ENCODE measurements at places on chromosomes 6 and 20.

GRCh38 chr6:164690702-164691500 is 618.5 kb downstream of the C6orf118 start:
- no peak for DNase-seq

- no peak for DNase-seq
Observed at GRCh38 chr6:3869284-3869631, 20.1 kb downstream of the FAM50B start.

GRCh38 chr6:105324386-105324950 is 78.4 kb downstream of the PREP start:
- DNase-seq: no peak

- no peak for DNase-seq
Observed at GRCh38 chr20:24648481-24648880, 179.1 kb downstream of the SYNDIG1 start.

GRCh38 chr20:58982406-58983114 is 1.5 kb downstream of the NELFCD start:
- DNase-seq: no peak

- no peak for DNase-seq
Observed at GRCh38 chr6:132413499-132413802, 12.2 kb upstream of the MOXD1 start.

- DNase-seq: no peak
Observed at GRCh38 chr20:15835811-15836210, 737.4 kb downstream of the KIF16B start.

DNA sequence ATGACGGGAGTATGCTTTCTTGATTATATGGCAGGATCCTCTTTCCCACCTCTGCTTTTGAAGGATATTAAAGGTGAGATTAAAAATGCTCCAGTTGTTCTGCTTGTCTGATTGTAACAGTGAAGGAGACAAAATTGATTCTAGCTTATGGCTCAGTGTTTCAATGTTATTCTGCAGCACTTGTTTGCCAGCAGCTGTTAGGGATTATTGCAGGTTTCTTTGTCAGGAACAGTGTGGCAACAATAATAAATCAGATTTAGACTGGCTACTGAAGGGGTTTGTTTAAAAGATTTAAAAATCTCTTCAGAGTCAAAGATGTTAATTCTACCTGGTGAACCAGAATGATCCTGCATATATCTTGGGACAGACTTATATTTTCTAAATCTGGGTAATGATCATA is 126.9 kb downstream of the LAMA2 start:
- no peak for DNase-seq

DNA sequence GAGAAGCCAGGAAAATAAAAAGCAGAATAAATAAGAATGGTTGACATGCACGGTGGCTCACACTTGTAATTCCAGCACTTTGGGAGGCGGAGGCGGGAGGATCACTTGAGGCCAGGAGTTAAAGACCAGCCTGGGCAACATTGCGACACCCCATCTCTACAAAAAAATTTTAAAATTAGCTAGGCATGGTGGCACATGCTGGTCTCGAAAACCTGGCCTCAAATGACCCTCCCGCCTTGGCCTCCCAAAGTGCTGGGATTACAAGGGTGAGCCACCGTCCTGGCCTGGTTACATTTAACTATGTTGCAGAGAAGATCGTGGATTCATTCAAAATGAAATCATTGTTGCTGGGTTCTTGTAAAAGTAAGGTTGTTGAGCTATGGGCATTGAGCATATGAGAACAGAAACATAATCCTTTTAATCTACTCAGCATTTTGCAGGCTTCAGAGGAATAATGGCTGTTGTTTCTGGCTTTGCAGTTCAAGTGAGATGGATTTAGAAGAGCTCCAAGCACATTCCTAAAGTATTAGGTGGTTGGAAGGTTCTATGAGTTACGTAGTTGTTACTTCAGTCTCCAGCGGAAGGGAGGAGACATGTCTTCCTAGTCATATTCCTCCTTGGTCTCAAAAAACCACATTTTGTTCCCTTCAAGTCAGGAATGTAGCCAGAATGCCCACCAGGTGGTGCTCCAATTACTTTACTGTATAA is 45.6 kb upstream of the RAB23 start:
- peak; percentile 7 for DNase-seq

DNA sequence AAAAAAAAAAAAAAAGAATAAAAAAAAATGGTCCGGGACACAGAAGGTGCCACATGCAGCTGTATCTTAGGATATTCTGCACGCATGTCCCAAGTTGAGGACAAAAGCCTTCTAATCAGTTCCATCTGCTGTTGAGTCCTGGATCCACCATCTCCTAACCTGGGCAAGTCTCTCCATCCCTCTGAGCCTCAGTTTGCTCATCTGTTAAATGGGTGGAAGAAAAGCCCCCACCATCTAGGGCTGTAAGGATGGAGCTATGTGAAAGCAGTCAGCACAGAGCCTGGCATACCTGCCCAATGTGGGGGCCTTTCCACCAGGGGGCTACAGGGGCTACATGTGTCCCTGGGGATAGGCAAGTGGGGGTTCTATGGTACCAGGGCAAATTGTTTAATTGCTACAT is 208.4 kb downstream of the ZMYND8 start:
- no peak for DNase-seq

DNA sequence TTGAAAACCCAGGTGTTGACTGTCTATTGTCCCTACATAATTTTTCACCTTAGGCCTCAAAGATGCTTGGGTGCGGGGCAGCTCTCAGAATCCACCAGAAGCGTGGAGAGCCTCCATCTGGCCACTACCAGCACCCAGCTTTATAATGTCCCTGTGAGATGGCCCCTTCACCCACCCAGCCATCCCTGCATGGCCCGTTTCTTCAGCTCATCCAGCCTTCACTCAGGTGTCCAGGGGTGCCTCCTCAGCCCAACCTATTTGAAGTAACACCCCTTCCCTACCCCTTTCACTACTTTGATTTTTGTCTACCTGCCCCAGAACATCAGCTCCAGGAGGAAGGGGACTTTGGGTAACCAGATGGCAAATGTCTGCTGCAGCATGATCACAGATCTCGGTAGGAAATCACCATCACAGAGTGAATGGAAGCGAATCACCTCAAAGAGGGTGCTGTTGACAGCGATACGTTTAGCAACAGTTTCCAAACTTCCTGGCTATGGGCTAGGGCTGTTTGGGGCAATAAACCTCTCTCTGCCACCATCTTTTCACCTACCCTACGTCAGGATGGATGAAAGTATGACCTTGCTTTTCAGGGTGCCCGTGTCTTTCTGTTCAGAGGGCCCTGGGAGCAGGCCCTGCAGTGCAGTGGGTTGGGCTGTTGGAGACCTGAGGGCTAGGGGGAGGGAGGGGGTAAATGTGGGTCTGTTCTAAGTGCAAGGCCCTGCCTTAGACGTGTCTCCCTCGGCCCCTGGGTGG is 1.2 kb upstream of the SLC17A9 start:
- no peak for DNase-seq

DNA sequence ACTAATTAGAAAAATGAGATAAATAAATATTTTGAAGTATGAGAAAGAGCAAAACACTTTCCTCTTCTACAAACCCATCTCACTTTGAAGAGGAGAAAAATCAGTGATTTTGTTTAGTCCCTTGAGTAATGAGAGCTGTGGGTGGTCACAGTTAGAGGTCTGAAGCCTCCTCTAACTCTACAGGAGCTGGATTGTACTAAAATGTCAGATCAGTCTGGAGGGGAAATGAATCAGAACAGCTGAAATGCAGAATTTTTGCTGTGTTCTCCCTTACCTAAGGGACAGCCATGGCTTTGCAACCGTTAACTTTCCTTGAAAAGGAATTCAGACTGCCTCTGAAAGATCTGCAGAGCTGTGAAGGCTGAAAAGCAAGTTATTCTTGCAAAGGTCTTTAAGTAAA is 11.4 kb upstream of the RFPL4B start:
- no peak for DNase-seq

GRCh38 chr6:11750682-11751081 is 27.9 kb downstream of the ADTRP start:
- DNase-seq: no peak

GRCh38 chr20:34978092-34978744 is 22.6 kb downstream of the MYH7B start:
- no peak for DNase-seq

- no peak for DNase-seq
Observed at GRCh38 chr20:62547364-62547763, 71.6 kb upstream of the GATA5 start.

DNA sequence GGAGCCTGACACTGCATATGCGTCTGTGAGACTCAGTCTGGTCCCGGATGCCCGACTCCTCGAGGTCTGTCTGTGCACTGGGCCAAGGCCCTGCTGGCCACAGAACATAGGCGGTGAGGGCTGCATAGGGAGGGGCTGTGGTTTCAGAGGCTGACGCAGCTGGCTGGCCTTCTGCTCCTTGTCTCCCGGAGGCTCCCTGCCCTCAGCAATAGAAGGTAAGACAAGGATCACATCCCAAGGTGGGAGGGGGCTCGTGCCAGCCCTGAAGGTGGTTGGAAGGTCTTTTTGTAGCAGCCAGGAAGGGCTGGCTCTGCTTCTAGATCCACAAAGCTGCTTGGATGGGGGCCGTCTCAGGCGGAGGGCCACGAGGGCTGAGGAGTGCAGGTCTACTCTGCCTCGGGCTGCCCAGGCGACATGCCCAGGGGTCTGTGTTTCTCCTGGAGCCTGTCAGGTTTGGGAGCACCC is 239.8 kb upstream of the SULF2 start:
- DNase-seq: no peak

DNA sequence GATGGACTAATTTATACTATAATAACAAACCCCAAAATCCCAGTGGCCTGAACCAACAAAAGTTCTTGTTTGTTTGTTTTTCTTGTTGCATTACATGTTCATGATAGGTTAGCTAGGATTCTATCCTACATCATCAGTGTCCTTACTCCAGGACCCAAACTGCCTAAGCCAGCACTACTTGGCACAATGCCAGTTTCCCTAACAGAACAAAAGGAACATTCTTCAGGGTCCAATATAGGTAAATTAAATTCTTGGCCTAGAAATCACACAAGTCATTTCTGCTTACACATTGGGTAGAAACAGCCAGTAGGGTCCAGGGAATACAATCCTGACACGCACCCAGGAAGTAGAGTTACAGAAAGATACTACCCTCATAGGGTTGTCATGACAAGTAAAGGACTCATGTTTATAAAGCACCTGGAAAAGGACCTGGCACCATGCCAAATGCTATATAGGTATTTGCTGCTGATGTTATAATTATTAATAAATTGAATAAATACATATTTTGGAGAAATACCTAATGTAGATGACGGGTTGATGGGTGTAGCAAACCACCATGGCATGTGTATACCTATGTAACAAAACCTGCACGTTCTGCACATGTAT is 38.8 kb downstream of the RCAN2 start:
- DNase-seq: no peak

DNA sequence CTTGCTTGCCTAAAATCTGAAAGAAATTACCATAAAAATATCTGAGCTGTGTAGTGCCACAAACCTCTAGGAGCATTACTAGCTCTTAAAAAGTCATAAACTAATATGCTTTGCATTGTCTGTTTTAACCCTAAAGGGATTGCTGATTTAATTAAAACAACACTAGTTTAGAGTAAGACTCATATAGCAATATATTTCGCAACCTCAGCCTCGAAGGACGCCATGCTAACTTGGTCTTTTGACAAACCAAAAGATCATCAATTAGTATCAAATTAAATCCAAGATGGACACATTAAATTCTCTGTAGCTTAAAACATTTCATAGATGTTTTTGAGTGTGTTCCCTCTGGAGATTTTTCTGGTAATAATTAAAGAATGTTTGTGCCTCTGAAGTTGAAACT is 74.8 kb upstream of the KCNQ5 start:
- no peak for DNase-seq

DNA sequence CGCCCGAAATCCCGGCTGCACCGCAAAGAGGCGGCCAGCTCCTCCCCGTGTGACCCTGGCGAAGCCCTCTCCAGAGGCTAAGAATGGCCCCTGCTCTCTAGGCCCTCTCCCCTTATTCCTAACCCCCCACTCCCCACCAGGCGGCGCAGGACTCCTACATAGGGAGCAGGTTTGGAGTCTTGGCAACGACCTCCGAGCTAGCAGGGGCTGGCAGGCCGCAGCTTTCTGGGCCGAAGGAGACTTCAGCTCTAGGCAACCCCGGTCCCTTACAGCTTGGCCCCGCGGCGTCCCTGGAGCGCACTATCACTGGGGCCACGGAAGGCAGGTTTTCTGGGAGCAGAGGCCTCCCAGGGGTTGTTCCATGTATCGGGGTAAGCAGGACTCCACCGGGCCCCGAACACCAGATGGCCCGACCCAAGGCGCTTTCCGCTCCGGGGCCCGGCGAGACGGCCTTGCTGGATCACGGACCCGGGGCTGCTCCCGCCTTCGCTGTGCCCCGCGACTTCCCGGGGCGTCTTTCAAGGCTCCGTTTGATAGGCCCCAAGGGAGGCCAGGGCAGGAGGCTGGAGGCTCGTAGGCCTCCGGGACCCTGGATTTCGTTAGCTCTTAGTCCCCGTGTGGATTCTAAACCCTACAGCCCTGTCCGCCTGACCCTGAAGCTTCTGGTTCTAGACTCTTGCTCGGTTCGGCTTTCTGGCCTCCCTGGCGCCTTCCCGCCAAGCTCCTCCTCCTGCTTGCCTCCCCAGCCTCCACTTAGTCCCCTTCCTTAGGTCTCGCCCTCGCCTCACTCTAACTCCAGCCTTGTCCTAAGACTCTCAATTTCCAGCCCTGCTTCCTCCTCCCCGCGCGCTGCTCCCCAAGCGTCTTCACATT is 1.9 kb downstream of the SLC32A1 start:
- peak; percentile 38 for DNase-seq

- no peak for DNase-seq
Observed at GRCh38 chr6:90202156-90202555, 94.5 kb downstream of the BACH2 start.

- DNase-seq: no peak
Observed at GRCh38 chr6:132812255-132812732, 2.1 kb upstream of the RPS12 start.

GRCh38 chr6:157272372-157272771 is 50.9 kb downstream of the TMEM242 start:
- DNase-seq: no peak

DNA sequence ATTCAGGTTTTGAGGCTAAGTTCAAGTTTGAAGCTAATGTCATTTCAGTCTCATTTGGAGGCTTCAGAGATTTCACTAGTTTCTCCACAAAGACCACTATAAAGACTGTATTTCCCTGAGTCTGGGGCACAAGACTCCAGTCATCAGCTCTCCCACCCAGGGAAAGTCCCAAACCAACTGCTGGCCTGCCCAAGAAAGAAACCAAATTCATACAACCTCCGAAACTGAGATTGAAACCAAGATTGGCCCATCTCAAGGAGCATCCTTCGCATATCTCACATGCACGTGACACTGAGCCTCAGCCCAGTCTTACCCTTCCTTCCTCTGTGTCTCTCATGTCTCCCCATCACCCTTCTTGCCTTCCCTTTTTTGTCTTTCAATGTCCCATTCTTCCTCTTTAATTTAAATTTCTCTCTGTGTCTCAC is 3.5 kb upstream of the LTA start:
- DNase-seq: no peak

- DNase-seq: no peak
Observed at GRCh38 chr6:5671601-5672559, 334.8 kb downstream of the NRN1 start.

- DNase-seq: no peak
Observed at GRCh38 chr20:49851991-49852390, 39.4 kb downstream of the SLC9A8 start.

DNA sequence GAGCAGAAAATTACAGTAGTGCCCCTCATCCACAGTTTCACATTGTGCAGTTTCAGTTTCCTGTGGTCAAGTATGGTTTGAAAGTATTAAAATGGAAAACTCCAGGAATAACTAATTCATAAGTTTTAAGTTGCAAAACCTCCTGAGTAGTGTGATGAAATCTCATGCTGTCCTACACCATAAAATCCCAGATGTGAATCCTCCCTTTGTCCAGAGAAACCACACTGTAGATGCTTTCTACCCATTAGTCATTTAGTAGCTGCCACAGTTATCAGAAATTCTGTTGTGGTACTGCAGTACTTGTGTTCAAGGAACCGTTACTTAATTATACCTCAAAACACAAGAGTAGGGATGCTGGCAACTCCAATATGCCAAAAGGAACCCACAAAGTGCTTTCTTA is 74.7 kb downstream of the PTCHD4 start:
- no peak for DNase-seq
